ENCODE measurements at places on chromosomes 5 and 9.

- DNase-seq, result no peak
These were observed 210.0 kb downstream of the AUH start for GRCh38 chr9:91151718-91152095.

DNA sequence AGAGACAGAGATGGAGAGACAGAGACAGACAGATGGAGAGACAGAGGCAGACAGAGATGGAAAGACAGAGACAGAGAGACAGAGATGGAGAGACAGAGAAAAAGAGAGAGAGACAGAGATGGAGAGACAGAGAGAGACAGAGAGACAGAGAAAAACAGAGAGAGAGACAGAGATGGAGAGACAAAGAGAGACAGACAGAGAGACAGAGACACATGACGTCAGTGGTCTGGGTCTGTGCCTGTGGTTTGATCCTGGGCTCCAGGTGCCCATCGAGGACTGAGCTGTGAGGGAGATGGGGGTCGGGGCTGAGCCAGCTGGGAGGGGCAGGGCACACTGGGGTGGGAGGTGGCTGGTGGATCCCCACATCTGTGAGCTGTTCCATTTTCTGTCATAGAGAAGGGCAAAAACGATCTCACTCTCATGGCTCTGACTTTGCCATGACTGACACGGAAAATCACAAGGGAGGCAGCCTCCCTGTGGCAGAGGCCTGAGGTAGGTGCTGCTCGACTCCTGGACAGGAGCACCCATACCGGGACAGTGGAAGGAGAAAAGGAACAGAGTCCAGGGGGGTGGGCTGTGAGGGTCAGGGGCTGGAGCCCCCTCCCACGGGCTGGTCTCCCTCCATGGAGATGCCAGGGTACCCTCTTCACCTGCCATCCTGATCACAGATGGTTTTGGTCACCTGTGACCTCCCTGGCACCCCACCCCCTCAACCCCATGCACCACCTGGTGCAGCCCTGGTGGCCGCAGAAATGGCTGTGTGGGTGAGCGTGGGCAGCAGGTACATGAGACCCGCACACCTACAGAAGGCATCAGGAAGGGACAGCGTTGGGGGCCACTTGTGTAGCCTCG, 28.8 kb downstream of the GLT6D1 start:
- DNase-seq, result no peak

- no peak for DNase-seq
These were observed 79.0 kb downstream of the MACROH2A1 start for GRCh38 chr5:135319928-135320606.

DNA sequence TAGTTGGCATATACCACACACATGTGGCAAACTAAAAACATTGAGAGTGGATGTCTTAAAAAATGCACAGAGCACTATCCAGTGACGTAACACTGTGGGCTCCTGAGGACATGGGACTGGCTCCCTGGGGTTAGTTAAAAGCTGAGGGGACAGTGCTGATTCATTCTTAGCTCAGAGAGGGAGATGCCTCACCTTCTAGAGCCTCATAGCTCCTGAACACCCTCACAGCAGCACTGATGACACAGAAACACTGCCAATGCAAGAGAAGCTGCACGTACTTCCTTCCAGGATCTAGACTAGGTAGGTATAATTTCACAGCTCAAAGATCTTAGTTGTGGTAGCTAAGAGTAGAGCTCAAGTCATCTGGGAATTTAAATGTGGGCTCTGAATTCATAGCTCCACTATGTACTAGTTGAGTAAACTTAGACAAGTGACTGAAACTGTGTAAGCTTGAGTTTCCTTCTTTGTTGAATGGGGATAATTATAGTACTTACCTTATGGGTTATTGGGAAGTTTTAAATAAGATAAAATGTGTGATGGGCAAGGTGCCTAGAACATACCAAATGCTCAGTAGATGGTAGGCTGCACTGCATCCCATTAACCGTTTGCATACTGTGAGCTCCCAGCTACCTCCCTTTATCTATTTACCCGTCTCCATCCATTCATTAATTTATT, 279.9 kb downstream of the ASTN2 start:
- no peak for DNase-seq

DNA sequence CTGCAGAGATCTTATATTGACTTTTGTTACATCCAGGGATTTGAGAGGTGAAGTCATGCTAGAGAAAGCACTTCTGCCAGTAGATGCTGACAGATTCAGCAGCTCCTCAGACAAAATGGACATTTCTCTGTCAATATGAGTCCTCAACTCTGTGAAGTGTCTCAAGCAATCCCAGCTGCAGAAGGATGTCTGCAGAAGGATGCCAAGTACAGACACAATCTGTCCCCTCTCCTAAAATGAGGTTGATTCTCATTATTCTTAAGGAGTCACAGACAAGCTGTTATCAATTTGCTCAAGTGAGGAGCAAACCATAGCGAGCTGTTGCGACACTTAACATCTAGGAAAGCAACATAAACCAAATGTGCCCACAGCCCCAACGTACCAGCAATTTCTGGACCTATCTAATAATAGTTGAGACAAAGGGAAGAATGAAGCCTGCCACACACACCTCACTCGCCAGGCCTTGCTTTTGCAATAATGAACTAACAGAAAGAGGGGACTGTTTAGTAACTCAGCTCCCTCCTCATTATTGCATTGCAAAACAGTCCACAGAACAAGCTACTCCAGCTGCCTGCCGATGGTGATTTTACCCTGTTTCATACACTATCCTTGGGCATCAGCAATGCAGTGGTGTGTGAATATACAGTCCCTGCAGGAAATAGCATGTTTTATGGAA, 364.2 kb upstream of the PDE4D start:
- no peak for DNase-seq

DNA sequence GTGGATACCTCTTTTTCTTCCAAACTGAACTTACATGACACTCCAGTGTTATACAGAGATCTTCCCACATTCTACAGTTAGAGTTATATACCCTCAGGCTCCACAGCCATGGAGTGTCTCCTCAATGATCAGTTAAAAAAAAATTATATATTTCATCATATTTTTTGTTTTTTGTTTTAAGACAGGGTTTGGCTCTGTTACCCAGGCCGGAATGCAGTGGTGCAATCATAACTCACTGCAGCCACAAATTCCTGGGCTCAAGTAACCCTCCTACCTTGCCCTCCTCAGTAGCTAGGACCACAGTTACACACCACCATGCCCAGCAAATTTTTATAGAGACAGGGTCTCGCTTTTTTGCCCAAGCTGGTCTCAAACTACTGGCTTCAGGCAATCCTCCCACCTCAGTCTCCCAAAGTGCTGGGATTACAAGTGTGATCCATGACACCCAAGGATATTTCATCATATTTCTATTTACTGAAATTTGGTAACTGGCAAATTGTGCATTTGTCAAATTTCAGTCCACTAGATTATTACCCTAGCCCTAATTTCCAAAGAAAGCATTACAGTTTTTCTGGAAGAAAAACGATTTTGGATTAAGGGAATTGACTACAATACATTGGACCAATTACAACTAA, 18.1 kb upstream of the SCAI start:
- DNase-seq, result no peak

DNA sequence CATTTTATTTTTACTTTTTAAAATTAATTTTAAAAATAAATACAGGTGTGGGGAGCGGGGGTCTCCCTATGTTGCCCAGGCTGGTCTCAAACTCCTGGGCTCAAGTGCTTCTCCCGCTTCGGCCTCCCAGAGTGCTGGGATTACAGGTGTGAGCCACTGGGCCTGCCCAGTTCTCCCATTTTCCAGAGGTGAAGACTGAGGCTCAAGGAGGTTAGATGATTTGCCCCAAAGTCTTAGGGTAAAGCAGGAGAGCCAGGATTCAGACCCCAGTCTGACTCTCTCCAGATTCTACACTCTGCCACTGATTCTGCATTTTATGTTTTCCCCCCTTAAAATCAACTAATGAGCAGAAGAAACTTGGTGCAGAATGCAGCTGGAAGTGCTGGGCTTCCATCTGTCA, 36.9 kb downstream of the CFAP77 start:
- DNase-seq, result no peak

DNA sequence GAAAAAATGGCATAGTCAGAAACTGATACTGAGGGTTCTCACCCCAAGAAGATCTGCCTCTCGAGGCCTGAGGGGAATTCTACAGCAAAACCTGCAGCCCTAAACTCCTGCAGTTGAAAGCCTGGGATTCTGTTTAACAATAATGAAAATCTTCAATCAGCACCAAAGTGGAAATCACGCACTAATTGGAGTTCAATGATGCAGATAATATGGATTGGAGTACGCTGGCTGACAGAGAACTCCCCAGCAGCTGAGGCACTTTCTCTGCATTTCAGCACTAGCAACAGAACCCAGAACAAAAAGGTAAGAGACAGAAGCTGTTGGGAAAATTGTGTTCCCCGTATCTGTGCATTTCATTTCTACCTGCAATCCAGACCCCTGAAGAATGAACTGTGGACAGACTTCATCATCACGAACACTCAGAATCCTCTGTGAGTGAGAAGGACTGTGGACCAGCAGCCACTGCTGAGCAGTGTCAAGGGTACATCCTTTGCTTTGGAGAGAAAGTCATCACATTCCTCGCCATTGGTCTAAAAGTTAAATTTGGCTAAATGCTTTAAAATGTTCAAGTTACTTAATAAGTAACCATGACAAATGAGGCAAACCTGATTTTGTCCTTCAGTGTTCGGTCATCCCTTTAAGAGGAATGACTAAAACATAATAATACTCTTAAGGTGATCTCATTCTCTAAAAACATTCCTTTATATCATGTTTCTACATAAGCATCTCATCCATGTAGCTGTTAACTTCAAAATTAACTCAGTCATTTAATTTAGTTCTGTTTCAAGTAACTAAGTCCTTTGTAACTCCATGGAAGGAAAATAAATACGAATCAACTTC, 126.1 kb downstream of the GAS1 start:
- DNase-seq, result no peak

DNA sequence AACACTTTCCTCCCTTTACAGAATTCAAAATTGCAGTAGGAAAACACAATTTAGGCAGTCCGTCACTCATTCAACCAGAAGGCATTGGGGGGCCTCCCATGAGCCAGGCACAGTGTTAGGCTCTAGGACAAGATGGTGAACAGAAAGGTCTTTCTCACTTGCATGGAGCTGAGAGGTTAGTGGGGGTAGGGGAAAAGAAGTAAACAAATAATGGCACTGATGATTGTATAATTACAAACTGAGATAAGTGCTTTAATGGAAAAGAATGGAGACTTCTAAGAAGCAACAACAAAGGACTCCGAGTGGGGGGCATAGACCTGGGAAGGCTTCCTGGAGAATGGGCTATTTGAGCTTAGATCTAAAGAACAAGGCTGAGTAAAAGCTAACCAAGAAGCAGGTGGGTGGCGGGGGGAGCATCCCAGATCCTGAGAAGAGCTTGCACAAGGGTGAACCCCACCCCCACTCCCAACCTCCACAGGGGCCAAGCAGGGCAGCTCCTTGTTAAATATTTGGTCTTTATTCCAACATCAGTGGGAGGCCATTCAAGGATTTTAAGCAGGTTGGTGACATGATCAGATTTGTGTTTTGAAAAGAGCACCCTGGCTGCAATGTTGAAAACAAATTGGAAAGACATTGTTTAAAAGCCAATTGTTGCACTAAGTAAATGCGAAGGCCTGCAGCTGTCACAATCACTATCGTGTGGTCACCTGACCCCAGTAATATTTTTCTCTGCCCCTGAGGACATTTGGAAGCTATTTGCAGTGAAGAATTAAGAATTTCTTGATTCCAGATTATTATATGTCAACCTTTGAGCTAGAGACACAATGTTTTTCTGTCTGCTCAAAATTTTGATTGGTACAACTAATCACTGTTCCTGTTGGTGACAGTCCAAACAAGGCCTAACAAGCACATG, 73.9 kb upstream of the EFNA5 start:
- no peak for DNase-seq

- peak; percentile 61 for DNase-seq
These were observed 446 bp downstream of the FBXL17 start for GRCh38 chr5:108381350-108381953.

DNA sequence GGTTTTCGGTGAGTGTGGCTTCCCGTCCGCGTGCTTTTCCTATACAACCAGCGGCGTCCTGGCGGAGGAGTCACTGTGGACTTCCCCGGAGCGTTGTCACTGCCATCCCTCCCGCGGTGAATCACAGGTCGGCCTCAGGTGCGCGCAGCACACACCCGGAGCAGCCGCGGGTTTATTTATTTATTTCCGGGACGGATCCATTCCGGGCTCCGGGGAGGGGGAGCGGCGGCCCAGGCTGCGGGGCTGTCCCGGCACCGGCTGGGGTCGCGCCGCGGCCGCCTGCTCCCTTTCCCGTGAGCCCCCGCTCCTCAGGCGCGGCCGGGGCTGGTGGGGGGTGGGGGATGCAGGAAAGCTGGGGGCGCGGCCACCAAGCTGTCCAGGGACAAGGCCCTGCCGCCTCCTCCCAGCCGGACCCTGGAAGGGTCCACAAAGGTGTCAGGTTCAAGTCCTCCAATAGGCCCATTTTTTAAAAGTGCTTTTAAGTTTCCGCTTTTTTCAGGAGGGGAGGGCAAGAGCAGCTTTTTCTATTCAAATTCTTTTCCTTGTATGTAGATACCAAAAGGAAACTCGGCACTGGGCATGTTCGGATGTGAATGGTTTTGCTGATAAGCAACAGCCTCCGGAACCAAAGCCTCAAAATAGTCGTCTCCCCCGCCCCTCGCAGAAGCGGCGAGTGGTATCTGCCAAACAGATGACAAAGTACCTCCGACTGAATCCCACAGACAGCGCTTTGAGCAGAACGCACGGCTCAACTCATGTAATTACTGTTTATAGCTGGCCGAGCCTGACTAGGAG, 192.5 kb downstream of the CD180 start:
- DNase-seq, result peak; percentile 97

GRCh38 chr5:55918087-55919035, 67.2 kb downstream of the IL31RA start:
- no peak for DNase-seq

DNA sequence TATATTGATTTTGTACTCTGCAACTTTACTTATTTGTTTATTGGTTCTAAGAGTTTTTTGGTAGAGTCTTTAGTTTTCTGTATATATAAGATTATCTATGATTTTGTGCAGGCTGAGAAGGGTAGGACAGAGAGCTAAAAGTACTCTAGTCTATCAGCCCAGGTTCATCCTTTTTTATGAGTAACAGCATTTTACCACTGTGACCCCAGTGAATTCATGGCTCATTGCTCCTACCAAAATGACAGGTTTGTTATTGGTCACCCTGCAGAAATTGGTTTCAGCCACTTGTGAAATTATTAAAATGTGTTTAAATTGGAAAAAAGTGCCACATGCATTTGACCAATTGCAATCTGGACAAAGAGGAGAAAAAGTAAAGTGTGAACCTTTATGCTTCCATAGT, 421.4 kb upstream of the DAB2 start:
- DNase-seq, result no peak
